Activated CD4-positive, CD25-positive, alpha-beta regulatory T cell treated with anti-CD3 and anti-CD28 coated beads, Interleukin-2, amount 50 U/mL, for 24 hours (primary cell): ENCODE measurements at places on chromosomes 13 and 19.

GRCh38 chr19:54725321-54725720 lies 1.1 kb downstream of the KIR3DL3 start:
- no peak for ATAC-seq

GRCh38 chr19:28960986-28961705 lies 251.8 kb downstream of the UQCRFS1 start:
- no peak for ATAC-seq

- ATAC-seq: no peak
These were observed 1.4 kb downstream of the CUL4A start for GRCh38 chr13:113210833-113211232.

DNA sequence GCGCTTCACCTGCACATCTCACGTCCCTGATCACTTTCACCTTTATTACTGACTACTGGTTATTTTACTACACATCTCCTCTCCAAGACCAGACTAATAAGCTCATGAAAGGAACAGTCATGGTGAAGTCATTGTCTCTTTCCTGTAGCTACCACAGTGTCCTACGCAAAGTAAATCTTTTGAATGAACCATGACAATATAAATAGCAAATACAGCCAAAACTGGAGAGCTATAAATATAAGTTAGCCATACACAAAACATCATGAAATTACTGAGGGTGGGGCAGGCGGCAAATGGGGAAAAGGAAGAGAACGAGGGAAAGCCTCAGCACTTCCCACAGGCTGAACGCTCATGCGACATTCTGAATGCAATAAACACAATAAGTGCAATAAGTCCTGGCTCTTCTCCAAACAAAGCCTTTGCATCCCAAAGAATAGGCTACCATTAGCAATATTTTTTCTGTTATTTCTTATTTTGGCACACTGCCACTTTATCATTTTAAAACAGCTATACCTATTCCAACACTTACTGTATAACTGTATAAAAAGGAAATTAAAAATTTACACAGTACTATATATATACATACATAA lies 62.5 kb downstream of the TUBGCP3 start:
- ATAC-seq: no peak

GRCh38 chr13:31767175-31767900 lies 28.0 kb downstream of the RXFP2 start:
- no peak for ATAC-seq

DNA sequence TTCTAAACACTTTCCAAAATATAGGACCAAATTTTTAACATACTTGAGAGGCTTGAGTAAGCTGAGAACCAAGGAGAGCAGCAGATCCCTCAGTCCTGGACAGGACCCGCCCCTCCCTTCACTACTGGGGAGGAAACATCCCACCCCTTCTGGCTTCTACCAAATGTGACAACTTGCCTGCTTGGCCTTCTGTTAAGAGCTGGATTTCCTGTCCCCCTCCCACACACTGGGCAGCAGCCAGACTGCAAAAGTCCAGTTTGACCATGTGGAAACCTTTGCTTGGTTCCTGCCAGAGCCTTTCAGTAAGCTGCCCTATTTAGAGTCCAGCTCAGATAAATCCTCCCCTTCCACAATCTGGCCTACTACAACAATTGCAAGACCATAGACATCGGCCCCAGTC lies 84.3 kb downstream of the FGF14 start:
- ATAC-seq: no peak

GRCh38 chr13:60164234-60164889 lies 634 bp upstream of the DIAPH3 start:
- ATAC-seq: peak; percentile 11

DNA sequence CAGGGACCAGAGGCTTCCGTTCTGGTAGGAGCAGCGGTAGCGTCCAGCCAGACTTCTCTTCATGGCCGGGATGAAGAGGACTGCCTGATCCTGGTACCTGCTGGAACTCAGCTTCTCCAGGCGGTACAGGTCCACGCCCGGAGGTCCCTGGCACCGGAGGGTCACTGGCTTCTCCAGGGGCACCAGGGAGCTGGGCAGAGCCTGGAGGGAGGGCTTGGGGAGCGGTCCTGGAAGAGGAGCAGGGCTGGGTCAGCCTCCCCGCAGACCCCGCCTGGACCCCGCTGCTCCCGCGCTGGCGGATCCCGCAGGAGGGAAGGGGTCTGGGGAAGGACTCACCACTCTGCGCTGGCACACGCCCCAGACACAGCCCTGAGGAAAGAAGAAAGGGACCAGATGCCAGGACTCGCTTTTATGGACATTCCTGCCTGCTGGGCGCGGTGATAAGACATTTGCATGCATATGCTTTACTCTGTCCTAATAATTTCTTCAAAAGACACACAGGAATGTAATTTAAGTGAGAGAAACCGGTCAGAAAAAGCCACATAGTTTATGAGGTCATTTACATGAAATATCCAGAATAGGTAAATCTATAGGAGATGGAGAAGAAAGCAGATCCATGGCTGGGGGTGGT lies 5.8 kb downstream of the GP6 start:
- no peak for ATAC-seq

DNA sequence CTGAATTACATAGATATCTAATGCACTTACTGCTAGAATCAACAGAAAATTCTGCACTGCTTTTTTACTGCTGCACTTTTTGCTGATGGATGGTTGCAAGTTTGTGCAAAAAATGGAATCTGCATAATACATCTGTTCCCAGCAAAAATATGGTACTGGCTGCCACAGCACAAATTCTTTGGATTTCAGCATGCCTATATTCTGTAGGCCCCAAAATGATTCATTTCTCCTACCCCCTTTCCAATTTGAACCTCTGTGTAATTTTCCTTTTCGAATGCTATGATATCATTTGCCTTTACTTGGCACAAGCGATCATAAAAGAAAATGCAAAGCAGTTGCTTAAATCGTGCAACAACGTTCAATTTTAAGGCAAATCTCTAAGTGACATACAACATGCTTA lies 524.2 kb upstream of the NBEA start:
- no peak for ATAC-seq

DNA sequence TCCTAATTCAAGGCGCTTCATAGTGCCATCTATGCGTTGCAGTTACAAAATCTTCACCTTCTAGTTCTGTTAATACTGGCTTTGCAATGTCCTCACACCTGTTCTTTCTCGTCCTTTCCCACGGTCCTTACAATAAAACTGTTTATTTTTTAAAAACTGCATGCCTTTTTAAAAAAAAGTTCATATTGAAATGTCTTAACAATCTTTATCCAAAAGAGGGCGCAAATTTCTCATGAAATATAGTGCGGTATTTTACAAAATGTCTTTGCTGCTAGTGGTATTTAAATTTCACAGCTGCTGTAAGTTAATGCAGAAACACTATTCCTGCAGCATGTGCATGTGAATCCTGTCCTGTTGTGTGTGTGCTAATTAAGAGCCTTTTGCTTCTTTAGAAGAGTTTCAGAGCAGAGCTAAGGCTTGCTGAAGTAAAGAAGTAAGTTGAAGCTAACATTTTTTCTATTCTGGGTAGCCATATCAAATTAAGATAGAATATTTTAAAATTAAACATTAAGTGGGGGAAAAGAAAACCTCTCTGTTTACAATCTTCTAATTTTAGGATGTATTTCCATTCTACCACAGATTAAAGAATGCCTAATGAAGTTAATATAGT lies 15.8 kb upstream of the CLDN10 start:
- ATAC-seq: no peak

GRCh38 chr19:35355791-35356460 lies 2.3 kb upstream of the FFAR3 start:
- no peak for ATAC-seq

DNA sequence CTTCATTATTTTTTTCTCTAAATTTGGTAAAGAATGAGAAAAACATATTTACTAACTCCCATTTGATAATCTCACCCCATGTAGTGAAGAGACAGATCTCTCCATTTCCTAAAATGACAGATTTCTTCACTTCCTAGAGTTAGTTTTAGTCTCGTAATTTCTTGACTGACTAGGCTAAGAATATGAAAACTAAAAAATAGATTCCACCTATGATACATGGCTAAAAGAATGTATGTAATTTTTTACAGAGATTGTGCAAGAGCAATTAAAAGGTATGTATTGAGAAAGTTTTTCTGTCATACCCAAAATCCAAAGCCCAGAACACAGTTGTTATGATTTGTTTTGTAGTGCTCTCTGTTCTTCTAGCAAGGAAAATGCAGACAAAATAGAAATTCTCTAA lies 9.5 kb downstream of the NALCN start:
- no peak for ATAC-seq

- no peak for ATAC-seq
These were observed 84.8 kb downstream of the SIPA1L3 start for GRCh38 chr19:37991841-37992248.

DNA sequence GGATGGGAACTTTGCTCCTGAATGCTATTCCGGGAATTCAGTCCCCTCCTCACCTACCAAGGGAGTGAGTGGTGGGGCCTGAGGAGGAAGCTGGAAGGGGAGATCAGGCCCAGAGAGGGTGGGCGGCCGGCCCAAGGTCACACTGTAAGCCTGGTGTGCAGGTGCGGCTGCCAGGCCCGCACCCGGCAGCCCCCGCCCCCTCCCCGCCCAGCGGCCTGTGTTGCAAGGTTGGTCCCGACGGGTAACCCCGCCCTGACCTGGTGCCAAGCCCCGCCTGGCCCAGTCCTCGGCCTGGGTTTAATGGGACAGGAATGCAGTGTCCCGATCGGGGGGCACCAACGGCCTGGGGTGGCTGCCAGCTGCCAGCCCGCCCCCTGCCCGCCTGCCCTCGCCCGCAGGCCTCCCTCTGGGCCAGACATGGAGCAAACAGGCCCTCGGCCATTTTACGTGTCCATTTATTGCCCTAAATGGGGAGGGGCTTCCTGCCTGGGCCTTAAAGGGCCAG lies 5.5 kb downstream of the ZBTB7A start:
- no peak for ATAC-seq

DNA sequence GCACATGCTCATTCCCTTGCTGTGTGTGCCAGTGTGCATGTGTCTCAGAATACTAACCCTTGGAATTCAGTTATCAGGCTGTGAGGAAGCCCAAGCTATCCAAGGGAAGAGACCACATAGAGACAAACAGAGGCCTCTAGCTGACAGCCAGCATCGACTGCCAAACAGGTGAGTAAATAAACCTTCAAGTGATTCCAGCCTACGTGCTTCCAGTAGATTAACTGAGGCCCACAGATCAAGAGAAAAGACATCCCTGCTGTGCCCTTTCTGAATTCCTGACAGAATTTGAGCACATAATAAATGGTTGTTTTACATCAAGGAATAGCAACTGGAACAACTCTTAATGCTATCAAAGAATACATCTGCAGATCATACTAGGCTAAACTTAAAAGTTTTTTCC lies 17.5 kb downstream of the ZC3H13 start:
- ATAC-seq: no peak

- no peak for ATAC-seq
These were observed 140.9 kb downstream of the TBC1D4 start for GRCh38 chr13:75341028-75341427.

- no peak for ATAC-seq
These were observed 63.1 kb upstream of the F7 start for GRCh38 chr13:113042456-113042855.

- ATAC-seq: no peak
These were observed 4.0 kb downstream of the ZNF554 start for GRCh38 chr19:2823646-2824045.

GRCh38 chr13:73714522-73714921 lies 419.7 kb downstream of the KLF12 start:
- ATAC-seq: no peak

- ATAC-seq: no peak
These were observed 2419.4 kb downstream of the PCDH9 start for GRCh38 chr13:64810750-64811149.

- peak; percentile 98 for ATAC-seq
These were observed 3.7 kb downstream of the USHBP1 start for GRCh38 chr19:17260842-17261325.

DNA sequence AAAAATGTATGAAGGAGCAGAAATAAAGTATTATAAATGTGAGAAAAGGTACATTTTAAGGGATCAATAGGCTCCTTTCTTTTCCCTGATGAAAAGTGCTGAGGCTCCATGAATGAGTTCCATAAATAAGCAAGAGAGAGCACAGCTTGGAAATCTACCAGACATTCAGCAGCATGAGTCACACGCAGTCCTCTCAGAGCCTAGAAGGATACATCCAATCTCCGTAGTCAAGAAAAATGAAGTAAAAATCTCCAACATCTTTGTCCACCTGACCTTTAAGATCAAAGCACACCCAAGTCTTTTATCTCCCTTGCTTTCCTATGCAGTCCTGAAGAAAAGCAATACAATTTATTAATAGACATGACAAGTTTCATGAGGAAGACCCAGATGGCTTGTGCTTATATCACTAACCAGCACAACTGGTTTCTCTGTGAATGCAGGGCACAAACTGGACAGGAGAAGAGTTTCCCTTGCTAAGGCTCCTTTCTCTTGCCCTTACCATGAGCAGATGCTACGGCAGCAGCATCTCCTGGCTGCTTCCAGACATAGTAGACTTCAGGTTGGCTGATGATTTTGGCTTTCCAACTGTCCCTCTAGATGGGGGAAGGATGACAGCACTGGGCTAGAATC lies 730.8 kb downstream of the EFNB2 start:
- ATAC-seq: no peak

DNA sequence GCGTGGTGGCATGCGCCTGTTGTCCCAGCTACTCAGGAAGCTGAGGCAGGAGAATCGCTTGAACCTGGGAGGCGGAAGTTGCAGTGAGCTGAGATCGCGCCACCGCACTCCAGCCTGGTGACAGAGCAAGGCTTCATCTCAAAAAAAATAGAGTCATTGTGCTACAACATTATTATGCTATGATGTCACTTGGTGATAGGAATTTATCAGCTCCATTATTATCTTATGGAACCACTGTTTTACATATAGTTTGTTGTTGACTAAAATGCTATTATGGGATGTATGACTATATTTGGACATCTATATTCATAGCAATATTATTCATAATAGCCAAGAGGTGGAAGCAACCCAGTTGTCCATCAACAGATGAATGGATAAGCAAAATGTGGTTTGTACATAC lies 26.4 kb upstream of the SLC7A1 start:
- no peak for ATAC-seq
